ENCODE measurements at places on chromosomes 12 and 14.

GRCh38 chr12:130748786-130749185, 32.7 kb upstream of the RIMBP2 start:
- DNase-seq, result no peak

DNA sequence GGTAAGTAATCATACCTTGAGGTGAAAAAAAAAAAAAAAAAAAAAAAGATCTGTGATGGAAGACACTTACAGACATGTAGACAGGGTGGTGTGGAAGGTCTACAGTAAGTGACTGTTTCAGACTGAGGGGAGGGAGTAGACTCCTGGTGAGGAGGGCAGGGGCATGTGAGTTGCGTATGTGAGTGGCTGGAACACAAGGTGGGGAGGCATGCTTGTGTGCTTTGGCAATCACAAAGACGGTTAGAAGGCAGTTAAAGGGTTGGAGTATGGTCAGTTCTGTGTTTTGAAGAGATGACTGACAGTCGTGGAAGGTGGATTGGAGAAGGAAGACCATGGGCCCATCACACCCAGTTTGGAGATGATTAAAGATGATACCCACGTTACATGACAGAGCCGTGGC, 65.2 kb downstream of the ETV6 start:
- no peak for DNase-seq

DNA sequence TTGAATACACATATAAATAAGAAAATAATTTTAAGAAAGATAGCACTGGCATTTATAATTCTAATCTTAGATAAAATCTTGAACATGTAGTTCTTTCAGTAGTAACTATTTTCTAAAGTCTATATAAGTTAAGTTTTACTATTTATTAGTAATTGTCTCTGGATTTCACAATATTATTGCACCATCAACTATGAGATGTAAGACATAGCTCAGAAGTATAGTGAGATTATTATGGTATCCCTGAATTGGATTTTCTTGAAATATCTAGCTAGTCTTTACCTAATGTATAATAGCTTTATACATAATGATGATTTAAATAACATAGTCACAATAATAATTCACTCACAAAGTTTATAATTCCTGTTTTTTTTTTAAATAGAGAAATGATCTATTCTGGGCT, 6.7 kb downstream of the CLEC12A start:
- no peak for DNase-seq

DNA sequence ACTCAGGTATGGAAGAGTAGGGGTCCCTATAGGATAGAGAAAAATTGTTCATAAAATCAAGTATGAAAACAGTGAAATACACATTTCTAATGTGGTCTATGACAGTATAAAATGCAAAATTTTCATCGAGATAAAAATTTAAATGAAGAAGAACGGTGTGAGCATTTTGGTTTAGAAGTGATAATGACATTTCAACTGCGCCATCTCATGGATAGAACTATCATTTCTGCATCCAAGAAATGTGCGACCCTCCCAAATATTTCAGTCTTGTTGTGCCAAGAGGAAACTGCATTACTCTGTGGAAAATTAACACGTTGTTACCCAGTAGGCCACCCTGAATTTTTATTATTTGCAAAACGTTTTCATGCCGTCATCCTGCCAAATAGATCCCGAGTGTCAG, 108.8 kb downstream of the CRACR2A start:
- no peak for DNase-seq

DNA sequence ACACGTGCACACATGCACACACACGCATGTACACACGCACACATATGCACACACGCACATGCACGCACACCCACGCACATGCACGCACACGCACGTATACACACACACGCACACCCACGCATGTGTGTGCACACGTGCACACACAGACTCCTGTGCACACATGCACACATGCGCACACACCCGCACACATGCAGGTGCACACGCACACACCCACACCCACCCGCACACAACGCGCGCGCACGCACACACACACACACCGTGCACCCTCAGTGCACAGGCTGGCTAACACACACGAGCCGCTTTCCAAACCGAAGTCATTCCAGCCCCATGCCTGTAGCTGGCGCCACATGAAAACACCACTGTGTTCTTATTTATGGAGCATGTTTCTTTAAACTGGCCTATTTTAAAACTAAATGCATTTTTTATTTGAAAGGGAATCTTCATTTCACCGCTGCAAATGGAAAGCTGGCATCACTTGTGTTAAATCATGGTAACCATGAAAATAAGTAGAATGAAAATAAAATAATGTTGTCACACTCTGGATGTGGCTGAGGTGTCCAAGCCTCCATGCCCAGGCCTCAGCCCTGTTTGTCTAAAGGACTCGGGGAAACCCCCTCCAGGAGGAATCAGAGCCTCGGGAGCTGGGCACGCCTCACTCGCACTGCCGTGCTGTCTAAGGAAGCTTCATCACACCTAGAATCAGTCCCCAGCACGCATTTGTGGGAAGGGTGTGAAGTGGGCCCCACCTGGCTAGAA, 45.1 kb downstream of the GALNT9 start:
- no peak for DNase-seq

DNA sequence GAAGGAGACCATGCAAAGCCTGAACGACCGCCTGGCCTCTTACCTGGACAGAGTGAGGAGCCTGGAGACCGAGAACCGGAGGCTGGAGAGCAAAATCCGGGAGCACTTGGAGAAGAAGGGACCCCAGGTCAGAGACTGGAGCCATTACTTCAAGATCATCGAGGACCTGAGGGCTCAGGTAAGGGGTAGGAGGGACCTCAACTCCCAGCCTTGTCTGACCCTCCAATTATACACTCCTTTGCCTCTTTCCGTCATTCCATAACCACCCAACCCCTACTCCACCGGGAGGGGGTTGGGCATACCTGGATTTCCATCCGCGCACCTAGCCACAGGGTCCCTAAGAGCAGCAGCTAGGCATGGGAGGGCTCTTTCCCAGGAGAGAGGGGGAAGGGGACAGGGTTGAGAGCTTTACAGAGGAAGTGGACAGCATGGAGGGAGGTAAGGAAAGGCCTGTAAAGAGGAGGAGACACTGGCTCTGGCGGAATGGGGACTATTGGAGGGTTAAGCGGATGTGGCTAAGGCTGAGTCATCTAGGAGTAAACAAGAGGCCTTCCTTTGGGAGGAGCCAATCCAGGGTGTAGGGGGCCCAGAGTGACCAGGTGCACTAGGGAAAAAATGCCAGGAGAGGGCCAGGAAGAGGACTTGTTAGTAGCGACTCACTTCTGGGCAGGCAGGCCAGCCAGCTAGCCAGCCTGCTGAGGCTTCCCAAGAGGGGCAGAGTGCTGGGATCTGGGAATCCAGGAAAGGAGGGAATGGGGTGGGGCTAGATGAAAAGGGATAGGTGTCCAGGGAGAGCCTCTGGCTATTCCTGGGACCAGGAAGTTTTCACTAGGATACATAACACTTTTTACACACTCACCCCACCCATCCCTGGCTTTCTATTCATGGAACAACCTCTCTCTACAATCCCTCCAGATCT, 754 bp downstream of the KRT18 start:
- DNase-seq, result no peak

DNA sequence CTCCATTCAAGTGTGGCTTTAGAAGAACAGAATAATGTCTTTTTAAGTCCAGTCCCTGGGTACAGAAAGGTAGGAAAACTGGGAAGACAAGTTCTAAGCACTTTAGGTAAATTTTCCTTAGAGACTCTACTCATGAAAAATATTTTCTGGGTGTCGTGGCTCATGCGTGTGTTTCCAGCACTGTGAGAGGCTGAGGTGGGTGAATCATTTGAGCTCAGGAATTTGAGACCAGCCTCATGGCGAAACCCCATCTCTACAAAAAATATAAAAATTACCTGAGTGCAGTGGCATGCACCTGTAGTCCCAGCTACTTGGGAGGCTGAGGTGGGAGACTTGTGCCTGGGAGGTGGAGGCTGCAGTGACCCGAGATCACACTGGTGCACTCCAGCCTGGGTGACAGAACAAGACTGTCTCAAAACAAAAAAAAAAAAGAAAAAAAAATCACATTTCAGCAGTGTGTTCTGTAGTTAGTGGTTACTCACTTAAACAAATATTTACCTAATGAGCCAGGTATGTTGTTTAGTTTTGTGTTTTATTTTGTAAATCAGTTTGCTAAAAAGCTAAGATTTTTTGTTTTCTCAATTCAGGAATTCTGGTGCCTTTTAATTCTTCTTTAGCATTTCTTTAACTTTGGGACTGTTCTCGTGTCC, 52.3 kb upstream of the RD3L start:
- no peak for DNase-seq

- no peak for DNase-seq
These were observed 47.2 kb upstream of the GARIN6 start for GRCh38 chr12:99600388-99600787.

GRCh38 chr12:50187084-50187900, 20.1 kb upstream of the CERS5 start:
- DNase-seq, result no peak

GRCh38 chr14:102592763-102593060, 263 bp downstream of the RCOR1 start:
- no peak for DNase-seq

- DNase-seq, result no peak
These were observed 39.5 kb upstream of the TOMM20L start for GRCh38 chr14:58356268-58356667.

- DNase-seq, result no peak
These were observed 32.8 kb downstream of the CCNK start for GRCh38 chr14:99513946-99514551.

DNA sequence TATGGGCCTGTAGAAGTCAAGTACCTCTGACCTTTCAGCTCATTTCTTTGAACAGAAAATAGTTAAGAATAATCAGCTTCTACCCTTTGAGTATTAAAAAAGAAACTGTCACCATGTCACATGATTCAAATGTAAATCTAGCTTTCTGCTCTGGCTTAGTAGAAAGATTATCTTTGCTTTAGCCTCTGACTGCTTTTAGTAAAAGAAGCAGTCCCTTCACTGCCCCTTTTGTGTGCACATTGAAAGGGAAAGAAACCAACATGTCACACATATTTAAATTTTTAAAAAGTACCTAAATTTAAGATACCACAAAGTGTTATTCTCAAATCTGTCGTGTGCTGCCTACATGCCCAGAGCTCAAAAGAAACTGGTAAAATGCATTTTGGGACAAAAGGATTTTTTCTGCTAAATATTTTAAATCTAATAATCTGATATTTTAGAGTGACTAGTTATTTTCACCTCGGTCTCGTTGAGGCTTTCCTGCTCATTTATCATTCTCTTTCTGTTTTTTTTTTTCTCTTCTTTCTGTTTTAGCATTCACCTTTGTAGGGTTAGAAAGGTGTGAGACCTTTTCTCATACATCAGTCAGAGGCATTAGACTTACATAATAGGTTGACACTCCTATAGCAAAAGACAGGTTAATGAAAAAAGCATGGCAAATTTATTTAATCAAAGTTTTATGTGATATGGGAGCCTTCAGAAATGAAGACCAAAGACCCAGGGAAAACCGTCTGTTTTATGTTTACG, 41.3 kb downstream of the SLC16A7 start:
- DNase-seq, result no peak

DNA sequence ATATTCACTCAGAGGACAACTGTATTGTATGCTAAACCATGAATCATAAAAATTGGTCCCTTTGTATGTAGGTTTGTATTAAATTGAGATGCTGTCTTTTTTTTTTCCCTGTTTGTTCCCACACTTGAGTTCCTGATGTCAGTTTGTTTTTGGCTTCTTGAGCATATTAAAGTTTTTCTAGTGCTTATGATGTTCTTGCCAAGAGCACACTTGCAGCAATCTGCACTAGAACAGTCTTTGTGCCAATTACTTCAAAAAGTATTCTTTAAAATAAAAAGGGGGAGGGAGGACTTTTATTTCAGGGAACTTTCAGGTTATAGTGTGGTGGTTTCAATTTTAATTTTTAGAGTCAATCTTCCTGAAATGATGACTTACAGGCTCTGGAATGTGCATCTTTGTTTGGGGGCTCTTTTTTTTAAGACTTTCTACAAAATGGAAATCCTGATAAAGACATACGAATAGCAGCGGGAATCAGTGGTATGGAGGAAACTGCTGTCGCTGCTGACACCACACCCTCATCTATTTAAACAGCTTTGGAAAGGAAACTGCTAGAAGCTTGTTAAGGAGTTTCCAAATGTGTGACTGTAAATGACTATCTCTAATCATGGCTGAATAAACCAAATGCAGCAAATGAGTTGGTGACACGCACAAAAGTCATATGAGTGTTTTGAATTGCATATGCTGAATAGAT, 188.6 kb downstream of the EGLN3 start:
- DNase-seq, result no peak
